Fibroblast of mammary gland (primary cell): ENCODE measurements at places on chromosomes 5 and 9.
A peak's percentile ranks its signal among the peaks of the same experiment; 100 is the strongest.

GRCh38 chr5:96863114-96863513 is 13.2 kb upstream of the ERAP2 start:
- no peak for DNase-seq

DNA sequence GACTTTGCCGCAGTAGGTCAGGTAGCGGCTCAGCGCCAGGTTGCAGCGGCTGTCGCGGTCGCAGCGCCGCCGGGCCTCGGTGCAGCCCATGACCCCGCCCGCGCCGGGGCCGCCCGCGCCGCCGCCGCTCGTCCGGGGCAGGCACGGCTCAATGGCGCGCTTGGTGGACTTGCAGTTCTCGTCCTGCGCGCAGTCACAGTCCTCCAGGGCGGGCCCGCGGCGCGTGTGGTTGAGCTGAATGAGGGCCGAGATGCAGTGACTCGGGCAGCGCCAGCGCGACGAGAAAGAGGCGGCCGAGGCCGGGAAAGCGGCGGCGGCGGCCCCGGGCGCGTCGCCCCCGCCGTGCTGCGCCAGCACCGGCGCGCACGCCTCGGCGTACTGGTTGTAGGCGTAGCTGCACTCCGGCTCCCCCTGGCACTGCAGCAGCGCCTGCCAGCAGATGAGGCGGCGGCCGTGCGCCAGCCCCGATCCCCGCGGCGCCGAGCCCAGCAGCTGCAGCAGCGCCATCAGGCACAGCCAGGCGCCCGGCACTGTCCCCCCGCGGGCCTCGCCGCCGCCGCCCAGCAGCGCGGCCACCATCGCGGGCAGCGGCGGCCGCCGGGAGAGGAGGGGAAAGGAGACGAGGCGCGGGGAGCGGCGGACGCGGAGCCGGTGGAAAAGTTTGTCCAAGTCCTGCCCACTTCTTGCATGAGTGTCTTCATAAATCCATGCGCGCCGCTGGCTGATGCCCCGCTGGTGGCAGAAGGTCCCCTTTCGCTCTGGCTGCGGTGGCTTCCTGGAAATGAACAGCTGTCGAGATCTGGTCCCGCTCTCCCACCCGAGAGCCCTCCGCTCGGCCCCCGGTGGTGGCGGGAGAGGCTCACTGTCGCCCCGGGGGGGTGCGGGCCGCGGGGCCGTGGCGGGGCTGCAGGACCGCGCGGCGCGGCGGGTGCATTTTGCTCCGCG is 833 bp downstream of the GAS1 start:
- peak; percentile 68 for DNase-seq

GRCh38 chr9:95206143-95206542 is 111.4 kb downstream of the FANCC start:
- DNase-seq = peak; percentile 19

DNA sequence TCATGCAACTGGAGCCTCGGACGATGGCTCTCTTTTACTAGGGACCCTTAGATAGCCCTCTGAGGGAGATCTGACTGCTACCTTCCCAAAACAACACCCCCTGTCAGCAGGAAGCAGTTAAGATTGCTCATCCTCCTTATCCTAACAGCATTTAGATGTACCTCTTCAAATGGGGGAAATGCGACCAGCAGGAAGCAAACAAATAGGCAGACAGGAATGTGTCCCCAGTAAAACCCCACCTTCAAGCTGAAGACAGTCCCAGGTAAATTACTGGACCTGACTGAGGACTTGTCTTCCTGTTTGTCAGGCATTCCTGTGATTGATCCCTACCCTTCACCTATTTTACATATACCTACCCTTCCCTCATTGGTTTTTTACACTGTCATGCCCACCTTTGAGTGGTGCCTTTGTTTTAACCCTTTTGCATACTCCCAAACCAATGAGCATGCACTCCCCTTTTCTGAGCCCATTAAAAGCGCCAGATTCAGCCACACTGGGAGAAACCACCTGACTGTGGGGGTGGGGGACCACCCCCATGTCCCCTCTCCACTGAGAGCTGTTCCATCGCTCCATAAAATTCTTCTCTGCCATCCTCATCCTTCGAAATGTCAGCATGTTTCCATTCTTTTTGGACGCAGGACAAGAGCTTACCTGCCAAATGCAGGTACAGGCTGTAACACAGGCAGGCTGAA is 954.0 kb upstream of the CDH6 start:
- no peak for DNase-seq

- DNase-seq = peak; percentile 94
Measured at GRCh38 chr9:116152941-116153764, 438 bp upstream of the PAPPA start.

- no peak for DNase-seq
Measured at GRCh38 chr5:118325931-118326330, 662.4 kb downstream of the DTWD2 start.

DNA sequence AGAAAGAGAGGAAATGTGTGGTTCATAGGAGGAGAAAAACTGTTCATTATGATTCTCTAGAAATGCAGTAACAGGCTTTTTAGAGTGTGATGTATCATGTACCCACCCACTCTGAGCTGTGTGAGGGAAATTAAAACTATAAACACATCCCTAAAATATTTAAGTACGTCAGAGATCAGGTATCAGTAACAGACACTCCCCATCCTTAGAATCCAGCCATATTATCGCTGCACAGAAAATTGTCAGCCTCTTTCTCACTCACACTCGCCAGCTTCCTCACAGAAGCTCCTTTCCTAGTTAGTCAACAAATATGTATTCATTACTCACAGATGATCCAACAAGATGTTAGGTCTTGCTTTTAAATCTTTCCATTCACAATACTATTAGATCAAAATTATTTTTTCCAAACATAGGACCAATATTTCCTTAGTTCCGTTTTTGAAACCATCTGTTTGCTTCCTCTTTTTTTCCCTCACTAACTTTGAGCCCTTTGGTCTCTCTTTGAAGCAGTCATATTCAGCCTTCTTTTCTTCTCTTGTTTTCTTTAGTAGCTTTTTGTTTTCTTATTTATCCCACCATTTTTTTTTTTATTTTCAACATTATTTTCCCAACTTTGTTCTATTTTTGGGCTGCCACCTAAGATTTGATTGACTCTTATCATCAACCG is 13.6 kb upstream of the MAST4 start:
- peak; percentile 30 for DNase-seq

- no peak for DNase-seq
Measured at GRCh38 chr9:129871046-129871445, 35.8 kb downstream of the USP20 start.

DNA sequence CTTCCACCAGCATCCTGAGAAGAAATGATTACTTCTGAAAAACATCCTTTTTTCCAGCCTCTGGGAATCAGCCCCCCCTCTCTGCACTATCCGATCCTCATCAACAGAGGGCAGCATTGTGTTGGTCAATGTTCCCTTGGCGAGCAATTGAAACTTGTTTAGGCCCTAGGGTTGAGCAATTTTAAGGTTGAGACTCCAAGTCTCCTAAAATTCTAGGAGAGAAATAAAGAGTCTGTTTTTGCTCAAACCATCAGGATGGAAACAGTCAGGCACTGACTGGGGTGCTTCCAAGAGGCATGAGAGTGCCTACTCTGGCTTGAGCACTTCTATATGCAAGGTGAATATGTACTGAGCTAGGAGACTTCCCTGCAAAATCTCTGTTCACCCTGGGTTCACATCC is 12.4 kb upstream of the CYFIP2 start:
- DNase-seq = peak; percentile 63

GRCh38 chr5:135993880-135994636 is 34.7 kb upstream of the TGFBI start:
- peak; percentile 89 for DNase-seq

DNA sequence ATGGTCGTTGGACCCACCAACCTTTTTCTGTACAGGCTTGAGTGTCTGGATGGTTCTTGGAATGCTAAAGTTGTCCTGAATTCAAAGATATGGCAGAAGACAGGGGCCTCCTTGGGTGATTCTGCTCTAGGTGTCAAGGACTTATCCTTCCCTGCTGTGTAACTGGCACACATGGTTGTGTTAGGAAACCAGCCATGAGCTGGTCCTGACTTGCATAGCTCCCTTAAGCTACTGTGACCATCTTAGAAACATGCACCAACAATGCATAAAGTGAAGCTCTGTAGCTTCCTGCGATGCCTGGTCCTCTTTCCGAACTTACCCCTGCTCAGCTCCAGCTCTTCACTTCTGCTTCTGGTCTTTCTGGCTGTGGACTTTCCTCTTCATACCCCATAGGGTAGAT is 224.6 kb downstream of the TLE4 start:
- DNase-seq = no peak

DNA sequence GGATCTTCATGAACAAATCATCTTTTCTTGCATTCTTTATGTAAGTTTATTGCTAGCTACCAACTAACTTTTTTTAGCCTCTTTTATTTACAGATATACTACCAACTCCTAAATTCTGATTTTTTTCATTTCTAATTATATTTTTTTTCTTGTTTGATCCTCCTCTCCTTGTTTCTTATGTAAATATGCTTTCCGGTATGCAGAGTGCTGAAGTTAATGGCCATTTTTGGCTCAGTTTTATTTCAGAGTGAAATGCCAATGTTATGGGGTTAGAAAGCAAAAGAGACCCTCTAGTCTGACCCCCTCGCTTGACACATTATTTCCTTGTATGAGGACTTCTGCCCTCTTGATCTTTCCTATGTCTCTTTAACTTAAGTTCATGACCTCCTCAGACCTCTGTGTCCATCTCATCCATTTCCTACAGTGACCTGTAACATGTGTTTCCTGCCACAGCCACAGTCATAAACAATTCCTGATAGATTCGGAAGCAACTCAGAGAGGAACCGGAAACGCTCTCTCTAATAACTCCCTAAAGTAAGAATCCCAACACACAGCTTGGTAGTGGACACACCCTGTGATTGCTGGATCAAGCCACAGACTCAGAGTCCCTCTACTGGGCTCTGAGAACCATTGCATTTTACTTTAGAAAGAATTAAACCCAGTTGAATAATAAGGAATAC is 42.9 kb upstream of the AFAP1L1 start:
- peak; percentile 93 for DNase-seq

- no peak for DNase-seq
Measured at GRCh38 chr5:143801252-143801939, 10.6 kb upstream of the HMHB1 start.

DNA sequence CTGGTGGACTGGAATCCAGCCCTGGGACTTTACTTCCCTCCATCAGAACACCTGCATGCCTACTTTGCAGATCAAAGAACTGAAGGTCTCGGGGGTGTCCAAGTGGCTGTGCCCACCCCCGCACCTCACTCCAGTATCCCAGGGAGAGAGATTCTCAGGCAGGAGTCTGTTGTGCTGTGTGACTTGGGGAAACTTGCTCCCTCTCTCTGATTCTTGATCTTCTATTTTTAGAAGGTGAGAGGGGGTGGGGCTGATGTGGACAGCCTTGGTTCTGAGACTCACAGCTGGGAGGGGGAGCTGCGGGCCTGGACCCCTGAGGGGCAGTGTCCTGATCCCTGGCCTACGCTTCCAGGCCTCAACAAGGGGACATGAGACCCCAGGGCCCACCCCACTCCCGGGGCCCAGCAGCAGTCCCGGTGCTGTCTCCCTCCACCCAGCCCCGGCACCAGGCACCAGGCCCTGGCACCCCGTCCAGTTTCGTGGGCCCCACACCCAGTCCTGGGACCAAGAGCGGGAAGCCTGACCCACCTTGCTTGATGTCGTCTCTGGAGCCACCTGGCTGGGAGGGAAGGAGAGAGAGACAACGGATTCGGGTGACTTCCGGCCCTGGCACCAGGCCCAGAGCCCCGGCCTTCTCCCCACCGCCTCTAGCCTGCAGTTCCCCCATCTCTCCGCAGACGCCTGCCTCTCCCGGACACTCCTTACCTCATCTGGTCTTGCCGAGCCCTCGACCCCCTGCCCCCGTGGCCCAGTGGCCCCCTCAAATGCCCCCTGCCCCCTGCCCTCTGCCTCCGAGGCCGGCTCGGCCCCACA is 74.0 kb upstream of the SPTLC1 start:
- DNase-seq = no peak

DNA sequence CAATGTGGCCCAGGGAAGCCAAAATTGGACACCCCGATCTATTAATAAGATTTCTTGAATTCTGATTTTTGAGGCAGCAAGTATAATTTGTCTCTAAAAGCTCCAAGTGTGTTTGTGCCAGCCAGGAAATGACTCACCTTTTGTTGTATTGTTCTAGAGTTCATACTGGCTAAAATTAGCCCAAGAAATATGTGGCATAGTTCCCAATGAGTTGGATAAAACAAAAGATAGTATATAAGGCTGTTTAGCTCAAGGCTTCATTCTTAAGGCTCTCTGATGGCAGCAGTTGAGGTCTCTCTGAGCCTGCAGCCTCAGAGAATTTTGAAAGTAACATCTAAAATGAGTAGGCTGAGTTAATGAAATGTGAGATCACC is 21.6 kb downstream of the HMGXB3 start:
- DNase-seq = peak; percentile 89

DNA sequence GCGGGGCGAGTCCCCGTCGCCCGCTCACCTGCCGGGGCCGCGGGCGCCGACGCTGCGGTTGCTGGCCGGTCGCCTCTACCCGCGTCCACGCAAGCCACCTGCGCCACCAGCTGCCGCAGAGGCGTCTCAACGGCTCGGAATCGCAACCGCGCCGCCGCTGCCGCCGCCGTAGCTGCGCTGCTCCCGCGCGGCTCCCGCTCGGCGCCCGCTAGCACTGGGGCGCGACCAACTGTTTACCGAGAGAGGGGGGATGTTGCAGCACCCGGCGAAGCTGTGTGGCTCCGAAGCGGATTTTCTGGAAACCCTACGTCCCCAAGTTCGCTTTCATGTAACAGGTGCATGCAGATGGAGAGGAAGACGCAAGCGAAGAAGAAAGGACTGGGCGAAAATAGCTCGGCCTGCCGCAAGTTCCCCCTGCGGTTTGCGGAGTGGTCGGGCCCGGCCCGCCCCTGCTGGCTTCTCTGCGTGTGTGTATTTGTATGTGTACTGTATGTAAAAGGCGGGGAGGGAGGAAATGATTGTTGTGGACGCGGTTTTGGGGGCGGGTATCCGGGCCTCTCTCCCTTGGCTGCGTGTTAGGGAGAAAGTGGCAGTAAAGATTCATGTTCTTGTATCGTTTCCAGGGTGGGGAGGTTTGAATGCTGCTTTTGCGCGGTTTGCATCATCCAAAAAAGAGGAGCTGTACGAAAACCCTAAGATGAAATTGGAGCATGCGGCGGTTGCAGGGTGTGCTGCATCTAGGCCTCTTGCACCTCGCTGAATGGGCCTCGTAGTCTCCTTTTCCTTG is at the start of gene PSIP1:
PSIP1 (minus strand) TSS at position 182 of the 787 bp plus-strand sequence. CDS start 782 bp downstream, outside the sequence.
- DNase-seq = peak; percentile 75

DNA sequence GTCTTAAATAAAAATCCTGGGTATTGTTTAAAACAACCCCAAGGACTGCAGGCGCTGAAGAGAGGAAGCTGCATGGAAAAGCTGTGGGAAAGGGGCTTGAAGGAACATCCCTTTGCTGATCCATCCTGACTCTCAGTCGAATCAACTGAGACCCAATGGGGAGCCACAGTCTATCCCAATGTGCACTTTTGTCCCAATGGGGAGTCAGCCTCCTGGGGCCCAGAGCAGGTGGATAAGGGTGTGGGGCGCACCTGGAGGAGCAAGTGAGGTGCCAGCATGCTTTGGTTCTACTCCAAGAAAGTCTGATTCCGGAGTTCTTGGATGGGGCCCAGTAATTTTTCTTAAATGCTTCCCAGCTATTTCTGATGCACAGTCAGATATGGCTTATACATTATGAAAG is 118.1 kb downstream of the COL23A1 start:
- no peak for DNase-seq

- no peak for DNase-seq
Measured at GRCh38 chr5:120988491-120988890, 524.4 kb downstream of the PRR16 start.

GRCh38 chr5:162091336-162091735 is 23.8 kb downstream of the GABRG2 start:
- no peak for DNase-seq

GRCh38 chr9:4507306-4508130 is 17.2 kb downstream of the SLC1A1 start:
- no peak for DNase-seq

- peak; percentile 3 for DNase-seq
Measured at GRCh38 chr5:112270299-112271293, 148.5 kb downstream of the EPB41L4A start.
